Frontal cortex (tissue), 4 donors: ENCODE measurements at places on chromosomes 1 and 21.

GRCh38 chr21:46021978-46022544 is 40.5 kb downstream of the COL6A1 start:
- no peak for DNase-seq

DNA sequence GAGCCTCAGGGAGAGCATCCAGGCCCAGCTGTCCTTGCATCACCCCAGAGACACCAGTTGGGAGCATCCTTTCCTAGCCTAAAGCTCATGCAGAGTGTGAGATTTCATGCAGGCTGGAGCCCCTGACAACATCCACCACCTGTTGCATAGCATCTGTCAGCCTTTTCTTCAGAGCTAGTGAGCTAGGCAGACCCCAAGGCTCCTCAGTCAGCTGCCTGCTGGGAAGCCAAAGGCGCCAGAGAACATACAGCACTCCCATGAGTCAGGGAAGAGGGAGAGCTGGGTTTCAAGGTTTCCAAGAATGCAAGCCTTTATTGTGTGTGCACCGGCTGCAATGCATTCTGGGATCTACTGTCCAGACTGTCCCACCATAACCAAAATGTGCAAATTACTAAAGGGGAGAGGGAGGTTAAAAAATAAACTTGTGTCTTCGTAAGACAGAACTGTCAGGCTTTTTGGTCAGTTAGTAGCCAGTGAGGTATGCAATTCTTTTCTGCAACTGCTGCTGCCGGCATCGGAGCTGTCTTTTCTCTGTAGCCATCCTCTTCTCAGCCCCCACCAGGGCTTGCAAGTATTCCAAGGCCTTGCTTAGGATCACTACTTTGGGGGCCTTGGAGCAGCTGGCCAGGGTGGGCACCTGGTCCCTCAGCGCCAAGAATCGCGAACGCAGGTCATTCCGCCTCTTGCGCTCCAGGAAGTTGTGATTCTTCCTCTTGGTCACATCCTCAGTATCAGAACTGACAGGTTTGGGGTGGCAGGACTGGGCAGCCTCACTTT is 4.6 kb downstream of the MYCL start:
- DNase-seq = no peak

DNA sequence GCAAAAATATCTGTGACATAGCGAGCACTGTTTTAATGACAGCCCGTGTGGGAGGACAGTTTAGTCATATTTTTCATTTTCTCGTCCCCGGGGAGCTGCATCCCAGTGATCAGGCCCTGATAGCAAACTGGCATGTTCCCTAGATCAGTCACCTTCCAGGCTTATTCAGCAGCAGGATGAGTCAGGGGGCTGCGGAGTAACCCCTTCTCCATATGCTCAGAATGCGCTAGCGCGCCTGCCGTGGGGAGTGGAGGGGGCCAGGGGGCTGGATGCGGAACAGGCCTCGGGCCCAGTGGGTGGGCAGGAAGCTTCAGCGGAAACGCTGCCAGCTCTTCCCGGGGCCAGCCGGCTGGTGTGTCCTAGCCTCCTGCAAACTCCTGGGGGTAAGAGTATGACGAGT is 94.0 kb downstream of the KCND3 start:
- peak; percentile 18 for DNase-seq

DNA sequence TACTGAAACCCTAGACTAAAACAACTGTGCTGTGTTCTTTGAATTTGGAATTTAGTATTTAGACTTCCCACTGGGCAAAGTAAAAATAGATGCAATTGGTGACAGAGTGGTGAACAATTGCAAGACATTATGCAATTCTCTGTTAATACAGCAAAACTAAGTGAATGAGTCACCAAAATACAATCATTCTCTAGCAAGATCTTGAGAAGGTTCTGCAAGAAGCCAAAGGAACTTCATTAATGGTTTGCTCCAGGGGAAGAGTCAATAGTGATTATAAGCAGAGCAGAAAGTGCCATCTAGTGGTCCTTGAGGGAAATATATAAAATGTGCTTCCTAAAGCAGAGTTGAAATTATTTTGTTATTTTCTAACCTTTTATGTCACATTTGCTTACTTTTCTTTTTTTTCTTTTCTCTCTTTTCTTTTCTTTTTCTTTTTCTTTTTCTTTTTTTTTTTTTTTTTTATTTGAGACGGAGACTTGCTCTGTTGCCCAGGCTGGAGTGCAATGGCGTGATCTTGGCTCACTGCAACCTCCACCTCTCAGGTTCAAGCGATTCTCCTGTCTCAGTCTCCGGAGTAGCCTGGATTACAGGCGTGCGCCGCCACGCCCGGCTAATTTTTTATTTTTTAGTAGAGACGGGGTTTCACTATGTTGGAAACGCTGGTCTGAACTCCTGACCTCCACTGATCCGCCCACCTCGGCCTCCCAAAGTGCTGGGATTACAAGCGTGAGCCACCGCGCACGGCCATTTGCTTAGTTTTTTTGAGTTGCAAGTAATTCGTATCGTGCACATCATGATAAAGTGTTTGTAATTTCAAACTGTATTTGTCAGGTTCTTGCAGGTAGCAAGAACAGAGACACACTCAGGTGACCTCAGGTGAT is 99.2 kb downstream of the CTH start:
- DNase-seq = peak; percentile 14

DNA sequence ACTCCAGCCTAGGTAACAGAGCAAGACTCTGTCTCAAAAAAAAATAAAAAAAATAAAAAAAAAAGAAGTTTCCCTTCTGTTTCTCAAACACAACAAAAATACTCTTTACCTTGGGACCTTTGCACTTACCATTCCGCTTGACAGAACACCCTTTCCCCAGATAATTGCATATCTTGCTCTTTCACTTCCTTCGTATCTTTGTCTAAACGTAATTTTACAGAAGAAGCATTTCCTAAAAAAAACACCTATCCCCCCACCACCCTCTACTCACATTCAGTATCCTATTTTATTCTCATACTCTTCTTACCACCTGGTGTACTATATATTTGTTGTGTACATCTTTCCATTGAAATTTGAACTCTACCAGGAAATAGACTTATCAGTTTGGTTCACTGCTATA is 32.7 kb downstream of the ASH1L start:
- no peak for DNase-seq

GRCh38 chr1:172391976-172392375 is 28.5 kb upstream of the C1orf105 start:
- no peak for DNase-seq

GRCh38 chr1:23184212-23184934 is 15.7 kb upstream of the LUZP1 start:
- peak; percentile 41 for DNase-seq

- no peak for DNase-seq
These were observed 485.2 kb downstream of the PLPP3 start for GRCh38 chr1:56094168-56094567.

DNA sequence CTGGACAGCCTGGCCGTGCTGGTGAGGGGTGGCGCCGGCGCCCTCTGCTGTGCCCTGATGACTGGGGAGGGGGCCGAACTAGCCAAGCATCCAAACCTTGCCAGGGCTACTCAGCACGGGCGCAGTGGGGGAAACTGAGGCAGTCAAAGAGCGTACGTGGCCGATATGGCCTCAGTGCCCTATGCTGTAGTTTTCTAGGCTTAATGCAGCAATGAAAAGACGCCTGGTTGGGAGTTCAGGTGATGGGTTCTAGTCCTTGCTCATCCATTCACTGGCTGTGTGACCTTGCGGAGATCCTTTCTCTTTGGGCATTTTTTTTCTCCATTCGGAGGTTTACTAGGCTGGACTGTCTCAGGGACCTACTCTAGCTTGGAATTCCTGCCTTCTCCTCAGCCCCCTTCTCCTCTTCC is 822 bp downstream of the MTX1 start:
- no peak for DNase-seq

DNA sequence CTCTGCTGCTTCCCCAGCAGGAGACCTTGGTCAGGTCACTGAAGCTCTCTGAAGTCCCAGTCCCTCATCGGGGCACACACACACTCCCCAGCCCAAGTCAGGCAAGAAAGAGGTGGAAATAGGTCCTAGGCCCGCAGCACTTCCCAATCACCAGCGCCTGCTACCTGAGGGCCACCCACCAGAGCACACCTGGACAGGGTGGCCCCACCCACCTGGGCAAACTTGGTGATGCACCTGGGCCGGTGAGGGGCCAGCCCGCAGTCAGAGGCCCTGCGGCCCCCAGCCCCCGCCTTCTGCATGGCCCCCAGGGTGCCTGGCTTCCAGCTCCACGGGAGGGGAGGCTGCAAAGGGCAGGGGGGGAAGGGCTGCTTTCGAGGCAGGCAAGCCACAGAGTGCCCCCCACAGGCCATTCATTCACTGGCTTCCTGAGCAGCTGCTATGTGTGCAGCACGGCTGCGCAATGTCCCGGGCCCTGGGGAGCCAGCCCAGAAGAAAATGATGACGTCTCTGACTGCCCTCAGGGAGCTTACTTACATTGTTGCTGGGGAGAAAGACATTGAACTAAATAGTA is 4.7 kb downstream of the SH2D5 start:
- no peak for DNase-seq

DNA sequence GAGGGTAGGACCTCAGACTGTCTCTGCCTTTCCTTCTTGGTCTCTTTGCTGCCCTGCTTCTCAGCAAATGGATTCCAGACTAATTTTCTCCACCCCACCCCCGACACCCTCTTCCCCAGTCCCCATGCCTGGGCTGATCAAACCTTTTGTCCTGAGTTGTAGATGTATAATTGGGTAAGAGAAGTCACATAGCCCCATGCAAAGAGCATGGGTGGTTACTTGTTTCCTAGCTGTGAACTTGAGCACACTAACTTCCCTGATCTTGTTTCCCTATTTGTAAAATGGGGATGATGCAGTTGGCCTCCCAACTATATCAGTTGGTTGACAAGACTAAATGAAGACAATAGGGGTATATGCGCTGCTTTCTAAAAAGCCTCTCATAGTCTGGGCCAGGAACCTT is 9.2 kb downstream of the PADI6 start:
- DNase-seq = no peak

- DNase-seq = no peak
These were observed 117.5 kb downstream of the TM2D1 start for GRCh38 chr1:61607448-61607847.

DNA sequence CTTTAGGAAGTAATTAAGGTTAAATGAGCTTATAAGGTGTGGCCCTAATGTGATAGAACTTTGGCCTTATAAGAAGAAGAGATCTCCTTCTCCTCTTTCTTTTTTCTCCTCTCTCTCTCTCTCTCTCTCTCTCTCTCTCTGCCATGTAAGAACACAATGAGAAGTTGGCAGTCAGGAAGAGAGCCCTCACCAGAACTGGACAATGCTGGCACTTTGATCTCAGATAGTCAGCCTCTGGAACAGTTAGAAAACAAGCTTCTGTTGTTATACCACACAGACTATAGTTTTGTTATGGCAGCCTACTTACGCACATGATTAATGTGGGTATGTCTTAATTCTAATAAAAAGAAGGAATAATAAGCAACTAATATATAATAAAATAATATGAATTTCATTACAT is 444.2 kb upstream of the LRRC7 start:
- no peak for DNase-seq

- DNase-seq = no peak
These were observed at the start of gene CAMK1G for GRCh38 chr1:209583408-209583807. Gene CAMK1G, plus strand, starts transcription at chr1:209583714. Its CDS starts 11,270 bp downstream, at chr1:209594984.

DNA sequence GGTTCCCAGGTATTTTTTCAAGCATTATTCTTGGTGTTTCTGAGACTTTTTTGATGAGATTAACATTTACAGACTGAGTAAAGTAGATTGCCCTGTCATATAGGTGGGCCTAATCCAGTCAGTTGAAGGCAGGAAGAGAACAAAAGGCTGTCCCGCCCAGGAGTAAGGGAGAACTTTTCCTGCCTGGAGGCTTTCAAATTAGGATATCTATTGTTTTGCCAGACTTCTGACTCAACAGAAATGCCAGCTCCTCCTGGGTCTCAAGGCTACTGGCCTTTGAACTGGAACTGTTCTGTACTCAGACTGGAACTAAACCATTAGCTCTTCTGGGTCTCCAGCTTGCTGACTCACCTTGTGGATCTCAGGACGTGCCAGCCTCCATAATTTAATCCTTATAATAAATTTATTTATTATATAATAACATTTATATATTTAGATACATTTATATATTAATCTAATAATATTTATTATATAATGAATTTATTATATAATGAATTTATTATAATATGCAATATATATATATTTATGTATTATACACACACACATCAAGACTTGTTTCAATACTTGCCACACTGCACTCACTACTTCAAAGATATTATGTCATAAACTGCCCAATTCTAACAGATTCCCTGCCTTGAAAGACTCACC is 510.8 kb upstream of the B3GALT2 start:
- no peak for DNase-seq

GRCh38 chr1:12138196-12139168 is 28.3 kb upstream of the TNFRSF1B start:
- no peak for DNase-seq

DNA sequence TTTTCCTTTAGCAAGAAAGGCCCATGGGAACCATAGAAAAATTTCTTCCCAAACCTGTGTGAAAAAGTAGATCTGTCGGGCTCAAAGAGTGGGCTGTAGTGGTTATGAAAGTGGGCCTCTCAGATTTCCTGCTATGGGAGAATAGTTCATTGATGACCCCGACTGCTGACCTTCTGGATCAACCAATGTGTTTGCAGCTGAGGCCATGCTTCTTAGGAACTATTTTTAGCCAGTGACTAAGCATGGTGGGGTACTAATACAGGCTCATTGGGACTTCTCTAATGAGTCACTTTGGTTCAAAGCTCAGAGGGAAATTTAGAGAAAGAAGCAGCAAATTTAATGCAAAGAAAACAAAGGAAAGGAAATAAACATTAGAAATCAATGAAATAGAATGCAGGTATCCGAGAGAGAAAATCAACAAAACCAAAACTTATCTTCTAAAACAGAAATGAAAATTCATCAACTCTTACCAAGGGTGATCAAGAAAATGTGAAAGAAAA is 12.6 kb upstream of the PSMA5 start:
- DNase-seq = no peak
